ENCODE measurements at places on chromosomes 7 and 10. TPM values are rescaled to one million over a fixed set of nuclear protein-coding genes. Genes with fewer than 3 reads are reported as not detected.

ALOX5 gene
- total RNA-seq: 0.38 TPM

TFPI2 gene
- 302 TPM for total RNA-seq

GNGT1 gene
- total RNA-seq: not detected

LRMDA gene
- 4.2 TPM for total RNA-seq

LMOD2 gene
- total RNA-seq: not detected

SLC16A12 gene
- not detected for total RNA-seq

SLC16A9 gene
- 0.09 TPM for total RNA-seq

NAT16 gene
- 0.06 TPM for total RNA-seq

SNCG gene
- 15.3 TPM for total RNA-seq

VPS41 gene
- total RNA-seq: 27.6 TPM

RBM20 gene
- 1.4 TPM for total RNA-seq
